ENCODE measurements at places on chromosomes 1 and 21.
A peak's percentile ranks its signal among the peaks of the same experiment; 100 is the strongest.

GRCh38 chr1:197247465-197247864 is 20.6 kb upstream of the CRB1 start:
- DNase-seq = no peak

GRCh38 chr1:109816975-109817535 is 53.3 kb upstream of the EPS8L3 start:
- no peak for DNase-seq

DNA sequence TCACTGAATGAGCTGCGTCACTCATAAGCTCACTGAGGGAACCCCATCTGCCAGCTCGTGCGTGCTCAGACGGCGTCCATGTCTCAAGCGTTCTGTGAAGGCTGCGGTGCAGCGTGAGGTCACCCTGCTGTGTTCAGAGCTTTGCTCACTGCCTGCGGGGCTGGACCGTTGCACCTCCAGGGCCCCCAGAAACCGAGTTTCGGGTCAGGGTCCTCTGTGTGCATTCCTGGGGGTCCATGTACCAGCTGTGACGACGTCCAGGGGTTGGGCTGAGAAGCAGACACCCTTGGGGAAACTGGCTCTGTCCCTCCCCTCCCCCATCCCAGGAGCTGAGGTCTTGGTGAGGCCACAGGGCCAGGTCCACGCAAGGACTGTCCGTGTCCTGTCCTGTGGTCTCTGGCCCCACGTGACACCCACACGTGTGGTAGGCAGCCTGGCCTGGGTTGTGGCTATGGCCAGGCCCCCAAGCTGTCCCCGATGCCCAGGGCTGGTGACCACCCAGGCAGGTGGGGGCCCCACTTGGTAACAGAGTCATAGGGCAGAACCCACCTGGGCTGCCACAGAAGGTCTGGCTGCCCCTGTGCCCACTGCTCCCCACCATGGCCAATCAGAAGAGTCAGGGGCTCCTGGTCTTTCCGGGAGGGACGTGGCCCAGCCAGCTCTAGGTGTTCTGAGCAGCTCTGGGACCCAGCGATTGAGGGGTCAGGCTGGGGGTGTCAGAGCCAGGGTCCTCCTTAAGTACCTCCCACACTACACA is 24.4 kb downstream of the FTCD start:
- DNase-seq = no peak

DNA sequence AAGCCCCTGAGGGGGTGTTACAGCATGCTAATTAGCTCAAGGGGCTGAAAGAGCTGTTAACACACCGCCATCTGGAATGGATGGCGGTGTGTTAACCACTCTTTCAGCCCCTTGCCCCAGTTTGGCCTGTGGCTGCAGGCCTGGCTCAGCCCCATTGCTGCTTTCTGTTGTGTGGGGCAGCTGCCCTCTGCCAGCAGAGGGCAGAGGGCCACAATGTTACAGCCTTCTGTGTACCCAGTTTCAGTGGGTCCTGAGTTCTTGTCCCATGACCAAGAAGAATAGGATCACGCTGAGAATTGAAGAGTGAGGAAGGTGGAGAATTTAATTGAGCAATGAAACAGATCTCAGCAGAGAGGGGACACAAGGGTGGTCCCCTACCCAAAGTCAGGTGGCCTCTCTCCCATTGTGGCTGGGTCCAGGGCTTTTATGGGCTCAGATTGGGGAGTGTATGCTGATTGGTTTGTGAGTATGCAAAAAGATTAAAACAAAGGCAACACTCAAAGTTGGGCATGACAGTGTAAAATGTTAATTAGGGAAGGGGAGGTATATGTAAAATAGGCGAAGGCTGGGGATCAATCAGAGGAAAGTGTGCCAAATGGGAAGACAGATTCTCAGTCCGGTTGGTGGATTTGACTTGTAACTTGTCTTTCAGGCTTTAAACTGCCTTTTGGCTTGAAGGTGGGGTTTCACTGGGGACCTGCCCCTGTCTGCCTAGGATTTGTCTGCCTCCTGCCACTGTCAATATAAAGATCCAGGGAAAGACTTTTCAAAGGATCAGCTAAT is 142.2 kb downstream of the RABGAP1L start:
- DNase-seq = no peak

GRCh38 chr1:38745476-38746401 is 113.8 kb downstream of the RRAGC start:
- no peak for DNase-seq

DNA sequence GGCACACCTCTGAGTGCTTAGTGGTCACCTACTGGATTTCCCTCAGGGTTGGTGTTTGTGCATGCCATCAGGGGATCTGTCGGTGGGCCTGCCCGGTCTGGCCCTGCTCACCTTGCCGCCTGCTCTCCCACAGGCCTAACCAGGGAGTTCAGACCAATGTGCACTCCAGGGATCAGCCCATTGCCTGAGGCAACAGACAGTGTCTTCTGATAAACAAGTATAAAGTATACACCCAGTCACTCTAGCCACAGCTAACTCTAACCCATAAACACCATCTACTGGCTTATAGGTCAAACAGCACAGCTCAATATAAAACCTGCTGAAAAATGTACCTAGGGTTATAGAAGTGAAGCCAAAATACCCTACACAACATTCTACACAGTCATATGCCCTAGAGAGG is 1300.0 kb downstream of the PLA2G4A start:
- DNase-seq = no peak

DNA sequence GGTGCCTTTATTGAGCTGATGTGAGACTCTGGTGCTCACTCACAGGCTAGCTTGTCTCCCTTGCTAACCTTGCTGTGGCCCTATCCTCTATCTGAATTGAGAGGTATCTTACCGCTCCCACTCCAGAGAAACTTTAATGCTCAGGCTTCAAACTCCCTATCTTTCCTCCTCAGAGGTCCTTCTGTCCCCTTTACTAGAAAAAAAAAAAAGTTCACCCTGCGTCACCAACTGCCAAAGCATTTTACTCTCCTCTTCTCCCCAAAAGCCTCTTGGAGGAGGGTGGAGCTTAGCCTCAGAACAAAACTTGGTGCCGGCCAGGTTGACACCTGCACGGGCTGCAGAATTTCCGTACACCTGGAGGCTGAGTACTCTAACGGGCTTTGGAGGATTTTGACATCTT is 55.1 kb downstream of the ATP2B4 start:
- DNase-seq = no peak

DNA sequence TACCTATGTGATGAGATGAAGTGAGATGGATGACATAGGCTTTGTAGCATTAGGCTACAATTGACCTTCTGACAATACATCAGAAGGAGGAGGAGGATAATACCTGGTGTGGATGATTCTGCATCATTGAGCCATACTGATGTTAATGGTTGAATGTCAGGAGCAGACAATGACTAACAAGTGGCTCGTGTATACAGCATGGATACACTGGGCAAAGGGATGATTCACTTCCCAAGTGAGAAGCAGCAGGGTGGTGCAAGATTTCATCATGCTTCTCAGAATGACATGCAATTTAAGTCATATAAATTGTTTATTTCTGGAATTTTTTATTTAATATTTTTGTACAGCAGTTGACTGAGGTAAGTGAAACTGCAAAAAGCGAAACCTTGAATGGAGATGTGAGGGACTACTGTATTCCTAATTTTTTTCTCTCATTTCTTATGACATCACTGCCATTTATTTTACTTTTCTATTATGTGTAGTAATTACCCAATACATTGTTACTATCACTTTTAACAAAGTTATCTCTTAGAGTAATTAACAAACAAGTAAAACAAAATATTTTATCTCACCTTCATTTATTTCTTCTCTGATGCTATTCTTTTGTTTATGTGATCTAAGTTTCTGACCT is 34.4 kb upstream of the COP1 start:
- no peak for DNase-seq

DNA sequence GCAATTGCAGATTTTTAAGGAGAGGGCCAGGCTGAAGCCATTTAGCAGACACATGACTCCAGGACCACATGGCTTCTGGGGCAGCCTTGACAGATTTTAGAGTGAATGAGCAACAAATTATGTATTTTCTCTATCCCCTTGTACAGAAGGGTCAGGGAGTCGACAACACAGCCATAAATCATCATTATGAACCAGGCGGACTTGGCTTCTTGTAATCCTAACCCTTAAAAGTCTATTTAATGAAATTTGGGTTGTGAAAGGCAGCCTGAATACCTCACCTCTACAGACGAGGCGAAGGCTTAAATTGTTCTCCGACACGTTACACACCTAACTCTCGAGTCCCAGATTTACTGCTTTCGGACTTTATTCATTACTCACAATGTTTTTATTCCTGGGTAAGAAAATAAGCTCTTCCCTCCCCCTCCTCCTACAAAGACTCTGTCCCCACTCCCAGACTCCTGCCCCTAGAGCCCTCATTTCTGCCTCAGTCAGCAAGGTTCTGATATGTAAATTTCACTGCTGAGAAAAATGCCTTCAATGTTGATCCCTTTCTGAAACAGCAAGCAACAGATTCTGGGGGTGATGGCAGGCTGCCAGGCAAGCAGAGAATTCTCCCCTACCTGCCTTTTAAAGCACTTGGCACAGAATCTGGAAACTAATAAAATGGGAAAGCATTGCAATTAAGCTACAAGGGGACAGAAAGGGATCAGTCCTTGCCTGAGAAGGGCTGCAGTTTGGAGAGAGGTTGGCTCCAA is 51.6 kb downstream of the PLPP3 start:
- no peak for DNase-seq

DNA sequence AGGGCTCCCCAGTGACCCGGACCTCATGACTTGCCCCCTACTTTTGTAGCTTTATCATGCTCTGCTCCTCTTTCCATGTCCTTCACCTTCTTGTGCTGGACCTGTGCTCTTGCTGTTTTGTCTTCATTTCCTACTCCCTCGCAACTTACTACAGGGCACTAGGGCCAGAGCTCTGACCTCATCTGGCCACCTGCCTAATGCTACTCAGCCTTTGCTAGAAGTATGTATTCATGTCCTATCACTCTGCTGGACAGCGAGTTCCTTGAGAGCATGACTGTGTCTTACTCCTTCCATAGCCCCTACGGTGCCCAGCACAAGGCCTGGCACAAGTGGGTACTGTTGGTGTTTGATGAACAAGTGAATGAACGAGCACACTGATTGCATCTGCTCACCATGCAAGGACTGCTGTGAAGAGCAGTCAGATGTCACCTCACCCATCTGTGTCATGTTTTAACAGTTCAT is 1.9 kb downstream of the MTFR1L start:
- no peak for DNase-seq

GRCh38 chr21:15729674-15730483 is at the start of gene USP25:
Gene USP25 (plus strand): TSS chr21:15729982. CDS start chr21:15730394, 412 bp downstream.
- peak; percentile 76 for DNase-seq

GRCh38 chr1:10745886-10746455 is 50.5 kb downstream of the CASZ1 start:
- DNase-seq = no peak

GRCh38 chr1:171990371-171990770 is 149.1 kb downstream of the DNM3 start:
- no peak for DNase-seq

- no peak for DNase-seq
Measured at GRCh38 chr1:16209132-16209846, 3.2 kb downstream of the ARHGEF19 start.

- no peak for DNase-seq
Measured at GRCh38 chr1:175221557-175222175, 29.1 kb upstream of the KIAA0040 start.

GRCh38 chr1:157091186-157091585 is 8.4 kb downstream of the ETV3L start:
- DNase-seq = no peak

DNA sequence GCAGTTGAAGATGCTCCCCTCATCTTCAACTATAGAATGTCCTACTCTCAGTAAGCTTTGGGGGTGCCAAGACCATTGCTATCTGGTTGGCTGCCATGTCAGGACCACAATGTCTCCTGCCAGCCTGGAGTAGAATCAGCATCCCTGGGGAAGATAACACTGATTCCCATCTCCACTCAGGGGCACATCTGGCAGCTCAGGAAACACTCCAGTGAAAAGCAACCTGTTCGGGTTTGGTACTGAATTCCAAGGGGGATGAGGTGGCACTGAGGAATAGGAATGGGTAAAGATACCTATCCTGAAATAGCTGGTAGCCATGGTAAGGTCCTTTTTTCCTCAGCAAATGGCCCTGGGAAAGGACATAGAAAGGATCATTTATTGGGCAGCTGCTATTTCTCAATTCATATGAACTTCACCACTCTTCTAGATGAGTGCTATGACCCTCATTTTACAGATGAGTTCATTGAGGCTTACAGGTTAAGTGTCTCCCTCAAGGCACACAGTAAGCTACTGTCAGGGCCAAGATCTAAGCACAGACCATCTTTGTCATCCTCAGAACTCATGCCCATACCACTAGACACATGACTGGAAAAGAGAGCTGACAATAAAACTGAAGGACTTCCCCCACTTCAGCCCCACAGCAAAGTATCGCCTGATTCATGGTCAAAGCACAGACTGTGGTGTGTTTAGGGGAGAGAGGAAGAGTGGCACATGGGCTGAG is 31.4 kb downstream of the AK2 start:
- DNase-seq = no peak

- DNase-seq = no peak
Measured at GRCh38 chr1:18676332-18676781, 45.7 kb downstream of the PAX7 start.

GRCh38 chr1:10730985-10731384 is 65.5 kb downstream of the CASZ1 start:
- DNase-seq = no peak

- DNase-seq = peak; percentile 51
Measured at GRCh38 chr1:204431310-204432184, 19.9 kb upstream of the PPP1R15B start.

- DNase-seq = no peak
Measured at GRCh38 chr1:101105877-101106276, 80.3 kb upstream of the DPH5 start.

- DNase-seq = no peak
Measured at GRCh38 chr1:151373196-151373595, 691 bp upstream of the SELENBP1 start.

DNA sequence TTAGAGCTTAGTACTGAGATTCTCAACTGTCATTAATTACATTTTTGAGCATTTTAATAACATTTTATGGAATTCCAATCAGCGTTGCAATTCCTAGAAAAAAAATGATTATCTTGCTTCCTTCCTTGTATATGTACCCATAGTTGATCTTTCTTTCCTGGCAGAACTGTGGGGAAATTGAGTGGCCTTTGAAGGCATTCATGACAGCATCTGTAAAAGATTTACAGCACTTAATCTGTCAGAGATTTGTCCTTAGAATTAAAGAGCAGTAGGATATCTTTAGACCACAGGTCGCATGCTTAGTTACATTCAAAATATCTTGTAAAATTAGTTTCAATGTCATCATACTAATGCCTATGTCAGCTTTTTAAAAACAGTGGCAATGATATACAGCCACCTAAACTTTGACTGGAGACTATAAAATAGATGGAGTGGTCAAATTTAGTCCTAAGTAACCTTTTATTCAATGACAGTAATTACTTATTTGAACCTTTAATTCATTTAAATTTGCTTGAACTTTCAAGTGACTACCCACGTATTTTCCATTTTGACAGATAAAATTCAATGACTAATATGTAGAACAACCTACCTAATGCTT is 692.0 kb downstream of the NCAM2 start:
- DNase-seq = no peak
